ENCODE measurements at places on chromosomes 3 and 15.

DNA sequence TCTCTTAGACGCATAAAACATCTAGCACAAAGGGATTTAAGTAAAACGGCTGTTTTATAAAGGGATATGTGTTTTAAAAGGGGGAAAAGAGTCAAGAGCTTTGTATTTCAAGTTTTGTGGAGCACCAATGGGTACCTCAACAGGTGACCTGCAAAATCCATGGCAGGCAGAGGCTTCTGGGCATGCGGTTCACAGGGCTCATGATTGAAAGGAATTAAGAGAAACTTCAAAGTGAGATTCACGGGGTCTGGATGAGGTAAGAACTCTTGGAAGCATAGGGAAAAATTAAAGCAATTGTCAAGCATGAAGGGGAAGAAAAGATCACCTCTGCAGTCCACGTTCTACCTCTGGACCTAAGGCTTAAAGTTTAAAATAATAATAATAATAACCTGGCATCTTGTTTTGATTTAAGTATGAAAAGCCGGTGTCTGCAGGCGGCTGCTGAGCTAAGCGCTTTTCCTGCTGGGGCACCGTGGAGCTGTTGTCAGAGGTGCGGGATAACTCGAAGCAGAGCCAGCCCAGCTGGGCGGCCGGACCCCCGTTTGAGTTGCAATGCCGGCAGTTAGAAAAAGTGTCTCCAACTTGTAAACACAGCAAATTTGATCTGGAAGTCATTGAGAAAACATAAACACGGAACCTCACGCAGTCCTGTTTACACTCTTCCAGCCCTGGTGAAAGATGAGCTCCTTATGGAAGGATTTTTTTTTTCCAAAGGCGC lies 40.5 kb downstream of the HES1 start:
- DNase-seq, result no peak

DNA sequence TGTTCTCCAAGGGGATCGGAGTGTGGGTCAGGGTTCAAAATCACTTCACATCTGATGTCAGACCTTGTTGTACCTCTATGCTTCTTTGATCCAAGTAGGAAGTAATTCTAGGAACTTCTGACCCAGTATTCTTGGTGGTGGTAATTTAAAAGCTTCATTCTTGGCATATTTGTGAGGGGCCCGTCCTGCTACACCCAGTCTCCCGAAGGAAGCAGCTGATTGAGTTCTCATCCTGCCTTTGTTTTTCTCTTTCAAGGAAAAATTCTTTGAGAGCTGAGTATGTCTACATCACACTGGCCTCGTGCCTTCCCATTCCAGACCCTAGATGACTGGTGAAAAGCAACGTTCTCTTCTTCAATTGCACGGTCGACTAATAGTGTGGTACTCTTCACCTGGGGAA lies 234.4 kb upstream of the TPRG1 start:
- no peak for DNase-seq

- DNase-seq, result no peak
These were observed 72.4 kb downstream of the BFSP2 start for GRCh38 chr3:133472242-133472641.

- peak; percentile 12 for DNase-seq
These were observed 146.9 kb upstream of the EIF1B start for GRCh38 chr3:40162616-40163015.

DNA sequence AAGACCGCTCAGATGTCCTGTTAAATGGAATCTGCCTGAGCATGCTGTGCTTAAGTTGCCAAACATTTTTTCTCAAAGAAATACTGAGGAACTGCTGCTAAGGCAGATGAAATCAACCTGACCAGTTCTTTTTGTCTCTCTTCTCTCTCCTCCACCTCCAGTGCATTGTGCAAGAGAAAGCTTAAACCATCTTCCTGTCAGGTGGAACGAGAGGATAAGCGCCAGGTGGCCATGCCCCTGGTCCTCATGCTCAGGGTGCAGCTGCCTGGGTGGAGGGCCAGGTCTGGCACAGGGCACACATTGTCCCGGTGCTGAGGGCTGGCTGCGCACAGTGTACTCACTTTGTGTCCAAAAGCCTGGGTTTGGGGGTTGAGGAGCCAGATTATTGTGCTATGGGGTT lies 176.2 kb upstream of the TP63 start:
- no peak for DNase-seq

DNA sequence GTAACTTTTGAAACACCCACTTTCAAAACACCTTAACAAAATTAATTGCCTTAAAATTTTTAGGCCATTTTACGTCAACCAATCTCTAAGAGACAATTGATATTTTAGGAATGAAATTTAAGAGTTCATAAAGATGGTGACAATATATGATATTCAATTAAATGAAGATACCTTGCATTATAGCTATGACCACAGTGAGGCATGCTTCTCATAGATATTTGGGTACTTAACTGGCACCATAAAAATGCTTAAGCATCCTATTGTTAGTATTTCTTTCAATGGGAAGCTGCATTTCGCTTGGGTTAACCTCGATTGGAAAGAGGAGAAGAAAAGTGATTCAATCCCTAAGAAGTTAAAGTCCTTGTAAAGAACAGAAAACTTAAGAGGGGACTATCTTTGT lies 209.0 kb downstream of the GAP43 start:
- no peak for DNase-seq

- DNase-seq, result no peak
These were observed 53.7 kb upstream of the MEF2A start for GRCh38 chr15:99511866-99512661.

DNA sequence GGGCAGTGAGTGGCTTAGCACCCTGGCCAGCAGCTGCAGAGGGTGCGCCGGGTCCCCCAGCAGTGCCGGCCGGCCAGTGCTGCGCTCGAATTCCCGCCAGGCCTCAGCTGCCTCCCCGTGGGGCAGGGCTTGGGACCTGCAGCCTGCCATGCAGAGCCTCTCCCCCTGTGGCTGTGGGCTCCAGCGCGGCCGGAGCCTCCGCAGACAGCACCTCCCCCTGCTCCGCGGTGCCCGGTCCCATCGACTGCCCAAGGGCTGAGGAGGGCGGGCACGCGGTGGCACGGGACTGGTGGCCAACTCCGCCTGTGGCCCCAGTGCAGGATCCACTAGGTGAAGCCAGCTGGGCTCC lies 386.3 kb downstream of the CNTN4 start:
- DNase-seq, result no peak

- DNase-seq, result no peak
These were observed 80.3 kb downstream of the TFG start for GRCh38 chr3:100789579-100789978.

- DNase-seq, result no peak
These were observed 963 bp upstream of the NTRK3 start for GRCh38 chr15:88257311-88258092.

DNA sequence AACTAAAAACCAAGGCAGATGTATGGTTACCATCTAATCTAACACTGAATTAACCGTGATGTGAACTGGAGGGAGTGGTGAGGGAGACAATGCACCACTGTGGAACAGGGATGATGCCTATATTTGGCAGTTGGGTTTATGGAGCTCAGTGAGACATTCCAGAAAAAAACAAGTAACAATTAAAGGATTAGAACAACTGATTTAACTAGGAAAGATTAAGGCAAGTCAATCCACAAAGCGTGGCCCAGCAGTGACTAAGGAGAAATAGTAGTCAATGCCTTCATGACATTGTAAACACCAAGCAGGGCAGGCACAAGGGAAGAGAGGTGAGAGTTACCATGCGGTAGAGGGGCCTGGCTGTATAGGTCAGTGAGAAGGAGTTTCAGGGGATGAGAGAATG lies 38.1 kb downstream of the CHAC1 start:
- no peak for DNase-seq

GRCh38 chr3:23202203-23202920 lies 765 bp upstream of the UBE2E2 start:
- DNase-seq, result peak; percentile 25

DNA sequence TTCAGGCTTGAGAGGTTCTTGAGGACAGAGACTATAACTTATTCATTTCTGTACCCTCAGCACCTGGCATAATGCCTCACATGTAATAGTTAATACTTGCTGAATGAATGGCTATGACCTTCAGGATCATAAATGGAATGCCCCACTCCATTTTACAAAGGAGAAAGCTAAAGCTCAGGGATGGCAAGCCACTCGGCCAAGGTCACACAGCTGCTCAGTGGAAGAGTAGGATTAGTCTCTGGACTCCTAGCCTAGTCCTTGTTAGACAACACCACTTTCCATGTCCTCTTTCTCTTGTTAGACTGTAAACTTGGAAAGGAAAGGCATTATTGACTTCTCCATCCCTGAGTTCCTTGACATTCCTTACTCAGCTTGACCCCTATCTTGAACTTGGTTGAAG lies 3.2 kb upstream of the ALPK3 start:
- DNase-seq, result no peak

- DNase-seq, result no peak
These were observed 55.9 kb downstream of the MDFIC2 start for GRCh38 chr3:70256566-70256965.

- no peak for DNase-seq
These were observed 3.8 kb downstream of the TYRO3 start for GRCh38 chr15:41562784-41563198.

DNA sequence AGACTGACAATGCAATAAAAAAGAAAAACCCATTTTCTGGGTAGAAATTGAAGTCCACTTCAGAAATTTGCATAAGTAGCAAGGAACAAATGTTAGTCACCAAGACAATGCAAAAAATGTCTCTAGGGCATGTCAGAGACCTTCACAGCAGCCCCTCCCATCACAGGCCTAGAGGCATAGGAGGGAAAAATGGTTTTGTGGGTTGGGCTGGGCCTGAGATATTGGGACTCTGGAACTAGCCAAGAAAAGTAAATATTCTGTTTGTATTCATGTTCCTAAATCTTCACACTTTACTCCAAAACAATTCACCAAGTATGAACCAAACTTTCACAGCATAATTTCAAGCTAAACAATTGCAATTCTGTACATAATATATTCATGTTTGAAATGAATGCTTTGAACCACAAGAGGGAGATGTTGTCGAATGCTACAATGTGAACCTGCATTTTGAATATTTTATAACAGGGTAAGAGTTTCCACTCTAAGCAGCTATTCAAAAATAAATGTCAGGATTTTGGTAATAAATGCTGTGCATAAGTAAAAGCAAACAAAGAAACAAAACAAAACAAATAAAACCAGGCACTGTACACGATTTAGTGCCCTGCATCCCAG lies 429.2 kb downstream of the OTOL1 start:
- DNase-seq, result no peak

DNA sequence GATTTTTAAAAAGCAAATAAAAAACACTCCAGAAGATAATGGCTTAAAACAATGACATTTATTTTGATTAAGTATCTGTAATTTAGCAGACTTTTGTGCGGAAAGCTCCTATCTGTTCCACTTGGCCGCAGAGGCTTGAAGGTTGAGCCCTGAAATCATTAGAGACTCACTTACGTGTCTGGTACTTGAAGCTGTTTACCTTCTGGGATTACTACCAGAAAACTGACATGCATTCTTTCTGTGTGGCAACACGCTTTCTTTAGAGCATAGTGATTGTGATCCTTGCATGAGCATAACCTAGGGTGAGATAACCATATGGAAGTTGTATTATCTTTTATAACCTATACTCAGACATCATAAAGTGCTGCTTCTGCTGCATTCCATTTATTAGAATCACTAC lies 298.5 kb downstream of the SI start:
- no peak for DNase-seq

- DNase-seq, result no peak
These were observed 467.5 kb upstream of the ARL6 start for GRCh38 chr3:97297032-97297431.

DNA sequence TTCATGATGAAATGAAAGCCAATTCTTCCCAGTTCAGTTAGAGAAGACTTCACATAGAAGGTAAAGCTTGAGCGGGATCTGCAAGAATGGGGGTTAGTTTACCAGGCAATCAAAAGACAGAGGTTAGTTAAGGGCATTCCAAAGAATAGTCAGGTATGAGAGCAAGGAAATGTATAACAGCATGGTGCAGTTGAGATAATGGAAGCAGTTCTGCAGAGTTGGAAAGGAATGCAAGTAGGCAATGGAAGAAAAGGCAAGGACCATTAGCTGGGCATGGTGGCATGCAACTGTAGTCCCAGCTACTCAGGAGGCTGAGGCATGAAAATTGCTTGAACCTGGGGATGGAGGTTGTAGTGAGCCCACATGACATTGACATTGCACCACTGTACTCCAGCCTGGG lies 55.0 kb downstream of the LSAMP start:
- DNase-seq, result no peak

GRCh38 chr3:54146506-54147239 lies 24.3 kb downstream of the CACNA2D3 start:
- DNase-seq, result peak; percentile 40

GRCh38 chr3:46987743-46988401 lies 8.4 kb downstream of the NBEAL2 start:
- DNase-seq, result peak; percentile 74

- no peak for DNase-seq
These were observed 11.8 kb upstream of the FAM174B start for GRCh38 chr15:92667287-92667904.

DNA sequence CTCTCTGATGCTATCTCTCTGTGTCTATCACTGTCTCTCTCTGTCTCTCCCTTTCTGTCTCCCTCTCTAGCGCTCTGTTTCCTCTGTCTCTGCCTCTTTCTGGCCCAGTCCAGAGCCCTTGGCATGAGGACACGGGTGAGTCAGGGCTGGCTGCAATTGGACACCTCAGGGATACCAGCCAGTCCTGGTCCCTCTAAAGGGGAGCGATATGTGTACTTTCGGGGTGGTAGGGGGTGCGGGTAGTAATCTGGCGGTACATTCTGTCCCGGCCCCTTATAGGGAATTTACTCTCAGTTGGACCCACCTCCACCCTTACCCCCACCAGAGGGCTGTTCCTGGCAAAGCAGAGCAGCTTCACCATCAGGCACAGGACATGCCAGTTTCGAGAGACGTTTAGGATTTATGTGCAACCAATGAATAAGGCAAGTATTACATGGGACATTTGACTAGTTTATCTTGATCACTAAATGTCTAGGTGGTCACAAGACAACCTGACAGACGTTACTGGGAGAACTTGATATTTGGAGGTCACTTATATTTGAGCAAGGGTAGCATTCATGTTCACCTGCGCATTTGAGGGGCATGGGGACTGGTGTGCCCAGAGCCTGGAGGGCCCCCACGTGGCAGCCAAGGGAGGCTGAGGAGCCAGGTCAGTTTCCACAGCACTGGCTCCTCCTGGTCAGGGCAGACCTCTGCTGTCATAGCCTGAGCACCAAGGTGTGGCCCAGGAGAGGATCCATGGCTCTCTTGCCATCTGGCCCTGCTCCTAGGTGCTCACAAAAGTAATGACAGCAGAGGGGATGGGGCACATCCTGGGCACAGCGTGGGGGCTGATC lies 256.1 kb downstream of the PLCL2 start:
- peak; percentile 17 for DNase-seq

All from MCF 10A (cell line).